Chondrocyte (in vitro differentiated cells): ENCODE measurements at places on chromosomes 1 and 21.

- no peak for DNase-seq
Observed at GRCh38 chr1:204249736-204250427, 36.1 kb upstream of the GOLT1A start.

GRCh38 chr1:111598544-111598943 is 21.0 kb upstream of the RAP1A start:
- no peak for DNase-seq

DNA sequence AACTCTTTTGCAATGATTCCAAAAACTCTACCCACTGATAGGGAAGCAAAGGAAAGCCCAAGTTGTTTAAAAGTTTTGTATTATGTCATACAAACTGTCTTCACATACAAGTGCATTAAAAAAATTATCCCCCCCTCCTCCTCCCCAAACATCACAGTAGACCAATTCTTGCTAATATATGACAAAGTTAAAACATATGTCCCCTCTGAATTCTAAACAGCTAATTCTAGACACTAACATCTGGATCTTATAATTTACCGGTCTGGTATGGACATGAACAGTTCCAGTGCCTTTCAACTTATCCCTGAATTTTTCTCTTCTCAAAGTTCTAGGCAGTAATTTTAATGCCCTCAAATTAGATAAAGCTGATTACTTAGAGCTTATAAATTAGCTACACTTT is 13.4 kb downstream of the RIT1 start:
- no peak for DNase-seq

GRCh38 chr21:42461881-42462877 is 33.8 kb downstream of the RSPH1 start:
- no peak for DNase-seq

- DNase-seq, result no peak
Observed at GRCh38 chr1:90176530-90176929, 181.6 kb downstream of the ZNF326 start.

GRCh38 chr1:34977858-34978257 is 7.3 kb downstream of the TMEM35B start:
- DNase-seq, result no peak

GRCh38 chr1:204241050-204241449 is 27.3 kb upstream of the GOLT1A start:
- DNase-seq, result no peak

- no peak for DNase-seq
Observed at GRCh38 chr1:209999005-209999404, 61.0 kb downstream of the SYT14 start.

- no peak for DNase-seq
Observed at GRCh38 chr1:69523032-69523431, 44.7 kb upstream of the LRRC7 start.

DNA sequence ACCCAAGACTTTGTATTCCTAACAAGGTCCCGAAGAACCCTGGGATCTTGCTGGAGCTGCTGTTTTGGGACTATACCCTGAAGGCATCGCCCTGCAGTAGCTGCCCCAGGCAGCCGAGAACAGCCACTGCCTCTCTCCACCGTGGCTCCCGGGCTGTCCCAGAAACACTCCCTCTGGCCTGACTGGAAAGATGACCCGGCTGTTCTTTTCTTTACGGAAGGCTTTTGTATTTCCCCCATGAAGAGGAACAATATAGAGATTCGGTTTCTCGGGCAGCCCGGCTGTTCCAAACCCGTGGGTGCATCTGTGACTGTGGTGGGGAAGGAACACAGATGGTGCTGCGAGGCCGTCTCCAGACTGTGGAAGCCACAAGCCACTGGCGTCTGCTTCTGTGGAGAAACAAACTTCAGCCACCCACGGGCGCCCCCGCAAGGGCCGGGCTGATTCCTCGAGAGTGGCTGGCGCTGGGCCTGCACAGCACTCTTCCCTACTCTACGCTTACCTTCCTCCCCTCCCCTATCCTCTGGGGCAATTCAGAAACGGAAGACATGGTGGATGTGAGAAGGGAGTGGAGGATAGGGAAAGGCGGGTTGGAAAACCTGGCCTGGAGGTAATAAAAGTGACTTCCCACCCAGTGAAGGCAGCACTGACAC is 33.7 kb upstream of the VASH2 start:
- DNase-seq, result no peak

GRCh38 chr1:58650141-58650540 is 49.7 kb downstream of the MYSM1 start:
- no peak for DNase-seq

- DNase-seq, result no peak
Observed at GRCh38 chr1:77548285-77548684, 134.2 kb downstream of the ZZZ3 start.

DNA sequence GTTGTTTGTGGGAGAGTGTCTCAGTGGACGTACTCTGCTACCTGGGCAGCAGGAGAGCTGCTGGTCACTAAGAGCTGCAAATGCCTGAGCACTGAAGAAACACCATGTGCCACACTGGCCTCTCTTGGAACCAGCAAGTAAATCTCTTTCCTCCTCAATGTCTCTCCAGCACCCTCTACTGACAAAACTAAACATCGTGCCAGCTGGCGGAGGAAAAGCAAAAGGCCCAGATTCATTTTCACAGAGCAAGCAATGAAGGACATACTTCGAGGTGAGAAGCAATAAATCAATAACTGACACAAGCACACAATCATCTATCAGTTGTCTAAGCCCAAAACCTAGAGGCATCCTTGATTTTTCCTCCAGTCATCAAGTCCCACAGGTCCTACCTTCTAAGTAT is 78.1 kb downstream of the RERE start:
- no peak for DNase-seq

GRCh38 chr21:25427828-25428227 is 179.5 kb downstream of the MRPL39 start:
- no peak for DNase-seq

GRCh38 chr21:14918527-14918926 is 146.3 kb downstream of the NRIP1 start:
- DNase-seq, result no peak

GRCh38 chr1:197921235-197922069 is 4.3 kb downstream of the LHX9 start:
- no peak for DNase-seq

DNA sequence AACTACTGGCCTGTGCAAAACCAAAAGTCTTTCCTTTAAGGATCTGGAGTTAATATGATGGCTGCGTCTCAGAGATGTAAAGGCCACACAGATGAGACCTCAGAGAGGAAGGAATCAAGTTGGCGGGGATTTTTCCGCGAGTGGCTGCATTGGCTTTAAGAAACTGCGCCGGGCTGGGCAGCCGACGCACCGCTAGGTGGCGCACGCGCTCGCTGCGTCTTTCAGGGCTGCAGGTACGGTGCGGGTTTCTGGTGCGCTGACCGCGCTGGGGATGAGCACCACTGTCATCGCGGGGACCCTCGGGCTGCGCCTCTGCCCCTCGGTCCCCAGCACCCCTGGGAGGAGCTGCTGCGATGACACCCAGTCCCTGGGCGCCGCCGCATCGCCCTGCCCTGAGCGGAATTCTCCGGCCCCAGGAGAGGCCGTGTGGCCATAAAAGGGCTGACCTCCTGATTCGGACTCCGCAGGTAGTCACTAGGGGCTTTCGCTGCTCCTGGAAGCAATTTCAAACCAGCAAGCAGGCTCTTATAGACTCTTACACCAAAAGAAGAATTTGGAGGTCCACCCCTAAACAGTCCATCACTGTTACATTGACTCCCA is 241.0 kb downstream of the KCNJ6 start:
- no peak for DNase-seq

DNA sequence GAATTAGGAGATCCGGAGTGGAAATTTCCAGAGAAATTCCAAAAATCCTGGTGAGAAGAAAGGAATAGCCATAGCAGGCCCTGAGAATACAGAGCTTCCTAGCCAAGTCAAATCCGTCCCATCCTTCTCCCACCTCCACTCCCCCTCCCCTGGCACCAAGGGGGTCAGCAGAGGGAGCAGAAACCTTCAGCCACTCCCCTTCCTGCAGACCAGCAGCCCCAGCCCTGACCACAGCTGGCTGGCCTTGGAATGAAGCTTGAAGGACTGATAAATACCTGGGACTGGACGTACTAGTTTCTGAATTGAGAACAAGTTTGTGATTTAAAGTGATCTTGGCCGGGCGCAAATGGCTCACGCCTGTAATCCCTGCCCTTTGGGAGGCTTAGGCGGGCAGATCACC is 13.8 kb upstream of the RIPPLY3 start:
- no peak for DNase-seq

- DNase-seq, result peak; percentile 27
Observed at GRCh38 chr1:25519624-25520023, 23.8 kb upstream of the LDLRAP1 start.

DNA sequence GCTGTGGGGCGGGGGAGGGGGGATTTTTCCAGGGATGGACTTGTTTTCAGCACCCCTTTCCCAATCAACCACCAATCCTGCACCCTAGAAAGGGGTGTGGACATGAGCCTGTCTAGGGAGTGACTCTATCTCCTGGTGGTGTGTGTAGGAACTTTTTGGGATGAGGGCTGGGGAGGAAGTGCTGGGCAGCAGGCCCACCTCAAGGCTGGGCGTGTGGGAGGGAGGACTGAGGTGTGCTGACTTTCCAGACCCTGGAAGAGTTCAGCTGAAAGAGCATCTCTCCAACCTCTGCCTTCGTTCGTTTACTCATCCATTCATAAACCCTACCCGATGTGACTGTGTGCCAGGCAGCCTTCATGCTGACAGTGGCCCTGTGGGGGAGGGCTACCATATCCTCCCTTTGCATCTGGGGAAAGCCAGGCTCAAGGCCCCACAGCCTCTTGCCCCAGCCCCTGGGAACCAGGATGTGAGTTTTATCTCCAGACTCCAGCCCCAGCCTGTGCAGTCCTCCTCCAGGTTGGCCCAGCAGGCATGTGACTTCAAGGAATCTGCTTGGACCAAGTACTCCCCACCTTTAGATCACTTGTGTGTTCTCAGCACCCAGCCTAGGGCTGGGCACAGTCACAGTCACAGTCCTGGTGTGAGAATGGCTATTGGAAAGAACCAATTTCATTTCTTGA is 6.7 kb downstream of the KNCN start:
- peak; percentile 41 for DNase-seq

- DNase-seq, result no peak
Observed at GRCh38 chr1:41018018-41018410, 3.5 kb downstream of the SLFNL1 start.

DNA sequence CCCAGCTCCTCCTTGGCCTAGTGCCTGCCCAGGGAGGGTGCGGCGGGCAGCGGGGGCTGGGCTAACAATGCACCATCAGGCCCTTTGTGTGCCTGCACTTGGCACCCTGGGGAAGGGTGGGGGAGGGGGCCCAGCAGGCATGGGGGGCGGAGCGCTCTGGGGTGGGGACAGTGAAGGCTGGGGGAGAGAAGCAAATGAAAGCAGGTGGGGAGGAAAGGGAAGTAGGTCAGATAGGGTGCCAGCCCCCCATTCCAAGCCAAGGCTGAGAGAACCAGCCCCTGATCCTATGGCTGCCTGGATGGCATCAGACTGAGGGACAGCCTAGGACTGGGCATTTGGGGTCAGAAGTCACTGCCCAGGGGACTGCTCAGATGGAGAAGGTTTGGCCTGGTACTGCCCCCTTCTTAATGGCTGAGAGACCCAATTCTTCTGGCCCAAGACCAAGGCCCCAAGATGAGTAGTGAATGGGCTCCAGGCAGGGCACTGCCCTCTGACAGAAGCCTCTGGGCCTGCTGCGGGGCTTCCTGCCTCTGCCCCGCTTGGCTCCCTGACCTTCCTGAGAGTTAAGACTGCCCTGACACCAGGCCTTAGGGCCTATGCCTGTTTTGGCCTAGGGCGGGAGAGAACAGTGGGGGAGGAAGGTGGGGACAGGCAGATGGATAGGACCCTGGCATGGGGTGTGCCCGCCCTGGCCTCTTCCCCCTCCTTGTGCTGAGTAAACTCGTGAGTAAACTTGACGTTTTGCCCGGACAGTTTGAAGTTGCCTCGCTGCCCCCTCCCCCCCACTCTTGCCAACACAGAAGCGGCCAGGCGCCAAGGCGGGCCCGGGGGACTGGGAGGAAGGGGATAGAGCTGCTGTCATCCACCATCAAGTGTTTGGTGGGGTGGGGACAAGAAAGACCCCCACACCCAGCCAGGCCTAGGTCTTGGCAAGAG is 2.7 kb downstream of the ZBTB7B start:
- DNase-seq, result no peak

- no peak for DNase-seq
Observed at GRCh38 chr1:237386362-237387143, 344.6 kb downstream of the RYR2 start.

DNA sequence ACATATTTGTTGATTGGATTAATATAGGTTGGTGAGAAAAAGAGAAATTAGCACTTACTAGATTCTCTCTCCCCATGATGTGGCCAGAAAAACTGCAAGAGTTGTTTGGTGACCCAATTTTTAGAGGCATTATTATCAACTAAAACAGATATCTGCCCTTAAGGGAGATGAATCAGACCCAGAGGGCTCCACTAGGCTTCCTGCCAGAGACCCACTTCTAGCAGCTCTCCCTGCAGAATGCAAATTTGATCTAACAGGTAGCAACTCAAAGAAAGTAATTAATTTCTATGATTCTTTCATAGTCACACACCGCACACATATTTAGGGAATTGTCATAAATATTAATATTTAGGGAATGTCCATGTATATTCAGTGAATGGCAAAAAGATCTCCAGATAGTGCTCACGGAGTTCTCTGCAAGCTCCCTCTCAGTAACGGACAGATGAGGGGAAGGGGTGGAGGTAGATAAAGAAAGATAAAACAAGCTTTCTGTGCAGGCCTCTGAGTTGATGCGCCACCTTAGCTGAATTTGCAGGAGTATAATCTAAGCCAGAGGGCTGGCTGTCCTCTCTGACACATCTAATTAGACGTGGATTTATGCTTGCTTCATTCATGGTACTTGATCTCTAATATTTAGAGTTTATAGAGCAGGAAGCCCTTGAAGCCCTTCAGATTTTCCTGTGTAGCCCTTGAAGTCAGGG is 84.1 kb upstream of the CCDC190 start:
- no peak for DNase-seq

DNA sequence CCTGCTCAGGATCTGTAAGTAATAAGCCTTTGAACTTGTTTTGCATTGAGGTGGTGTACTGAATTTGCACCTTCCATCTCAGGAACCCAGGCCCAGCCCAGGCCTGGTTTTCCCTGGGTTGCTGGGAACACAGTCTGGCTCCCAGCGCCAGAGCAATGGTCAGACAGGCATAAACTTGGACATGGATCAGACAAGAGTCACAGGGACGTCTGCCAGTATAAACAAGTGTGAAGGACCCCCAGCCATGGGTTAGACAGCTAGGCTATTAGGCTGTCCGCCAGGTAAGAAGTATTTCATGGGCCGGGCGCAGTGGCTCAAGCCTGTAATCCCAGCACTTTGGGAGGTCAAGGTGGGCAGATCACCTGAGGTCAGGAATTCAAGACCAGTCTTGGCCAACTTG is 5.5 kb downstream of the IFNLR1 start:
- no peak for DNase-seq

GRCh38 chr1:229887043-229887822 is 179.8 kb upstream of the GALNT2 start:
- DNase-seq, result no peak

DNA sequence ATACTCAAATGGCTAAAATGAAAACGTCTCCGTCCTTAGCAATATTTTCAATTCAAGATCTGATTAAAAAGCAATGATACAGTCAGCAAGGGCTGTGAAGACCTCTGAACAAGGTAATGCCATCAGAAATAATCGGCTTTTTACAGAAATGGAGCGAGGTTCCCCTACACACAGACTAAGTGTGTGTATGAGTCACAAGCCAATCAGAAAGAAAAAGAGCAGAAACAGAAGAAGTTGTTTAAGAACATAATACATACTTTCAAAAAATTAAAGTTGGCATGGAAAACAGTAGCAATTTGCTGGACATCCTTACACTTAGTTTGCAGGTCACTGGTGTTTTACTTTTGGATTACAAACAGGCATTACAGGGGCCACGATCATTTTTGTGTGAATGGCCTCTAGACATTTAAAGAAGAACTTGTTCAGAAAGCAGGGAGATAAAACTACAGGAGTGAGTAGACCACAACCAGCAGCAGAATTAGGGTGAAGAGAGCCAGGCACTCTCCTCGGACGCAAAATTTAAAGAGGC is 350.0 kb upstream of the RUNX1 start:
- DNase-seq, result no peak
